ENCODE measurements at places on chromosomes 7 and 10.

DNA sequence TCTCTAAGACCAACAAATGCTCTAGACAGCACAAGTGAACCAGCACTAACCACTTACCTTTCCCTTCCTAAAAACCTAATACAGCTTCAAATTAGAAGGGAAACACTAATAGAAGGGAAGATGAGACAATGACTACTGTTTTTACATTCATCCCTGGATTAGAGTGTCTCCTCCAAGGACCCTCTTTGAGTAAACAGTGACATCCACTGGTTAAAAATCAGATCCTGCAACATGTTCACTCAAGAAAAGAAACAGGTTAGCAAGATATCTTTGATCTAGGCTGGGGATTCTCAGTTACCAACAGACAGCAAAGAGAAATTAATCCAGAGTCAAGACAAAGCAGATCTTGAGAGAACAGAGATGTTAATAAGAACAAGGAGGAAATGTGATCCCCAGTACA lies 177.7 kb upstream of the GHITM start:
- no peak for DNase-seq

DNA sequence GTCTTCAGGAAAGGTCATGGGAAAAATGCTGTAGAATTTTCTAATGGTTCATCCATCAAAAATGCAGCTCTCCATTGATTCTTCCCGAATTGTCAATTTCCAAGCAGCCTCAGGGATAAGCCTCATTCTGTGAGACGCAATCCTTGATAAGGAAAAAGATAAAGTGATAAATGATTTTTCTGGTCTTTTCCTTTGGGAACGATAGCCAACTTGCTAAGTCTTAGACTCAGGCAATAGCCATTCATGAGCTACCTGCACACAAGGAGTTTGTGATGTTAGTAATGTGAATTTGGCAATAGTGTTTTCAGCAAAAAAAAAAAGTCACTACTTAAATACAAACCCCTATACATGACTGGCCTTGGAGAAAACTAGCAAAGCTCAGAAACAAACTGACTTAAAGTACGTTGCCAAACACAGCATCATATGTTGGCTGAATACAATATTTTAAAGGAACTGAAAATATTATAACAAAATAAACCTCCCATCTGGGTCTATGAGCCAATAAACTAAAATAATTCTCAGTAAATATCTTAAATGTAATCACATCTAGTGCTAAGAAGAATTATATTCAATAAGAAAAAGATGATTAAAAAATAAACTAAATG lies 75.5 kb downstream of the KLF6 start:
- no peak for DNase-seq

- DNase-seq, result no peak
Observed at GRCh38 chr7:19982841-19983835, 209.7 kb upstream of the TMEM196 start.

DNA sequence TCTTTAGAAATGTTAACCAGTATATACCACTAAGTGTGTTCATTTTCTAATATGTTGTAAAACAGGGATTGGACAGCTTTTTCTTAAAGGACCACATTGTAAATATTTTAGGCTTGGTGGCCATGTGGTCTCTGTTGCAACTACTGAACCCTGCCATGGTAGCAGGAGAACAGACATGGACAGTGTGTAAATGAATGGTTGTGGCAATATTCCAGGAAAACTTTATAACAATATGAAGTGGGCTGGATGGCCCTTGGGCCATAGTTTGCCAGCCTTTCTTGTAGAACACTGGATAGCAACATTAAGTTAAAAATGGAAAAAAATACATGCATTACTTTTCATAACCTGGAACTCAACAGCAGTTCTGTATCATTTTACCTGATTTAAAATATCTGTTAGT lies 61.0 kb downstream of the SND1 start:
- no peak for DNase-seq

DNA sequence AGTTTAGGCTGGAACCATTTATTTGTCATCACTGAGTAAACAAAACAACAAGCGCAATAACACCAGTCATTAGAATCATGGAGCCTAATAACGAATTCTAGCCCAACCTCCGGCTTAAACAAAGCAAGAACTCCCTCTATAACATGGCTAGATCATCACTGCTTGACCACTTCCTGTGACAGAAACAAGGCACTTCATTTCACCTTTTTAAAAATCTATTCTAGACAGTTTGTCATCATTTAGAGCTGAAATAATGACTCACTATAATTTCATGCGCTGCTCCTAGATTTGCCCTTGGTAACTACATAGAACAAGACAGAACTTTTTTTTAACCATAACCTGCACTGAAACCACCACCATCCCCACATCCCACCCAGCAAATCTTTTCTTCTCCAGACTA lies 81.3 kb downstream of the OSBPL3 start:
- no peak for DNase-seq

GRCh38 chr10:29688230-29688661 lies 53.5 kb upstream of the SVIL start:
- DNase-seq, result peak; percentile 77

- no peak for DNase-seq
Observed at GRCh38 chr7:87471473-87471872, 4.0 kb downstream of the ABCB4 start.

- DNase-seq, result no peak
Observed at GRCh38 chr10:11161910-11162309, 144.2 kb downstream of the CELF2 start.

- DNase-seq, result no peak
Observed at GRCh38 chr7:151575410-151575809, 55.7 kb upstream of the RHEB start.

DNA sequence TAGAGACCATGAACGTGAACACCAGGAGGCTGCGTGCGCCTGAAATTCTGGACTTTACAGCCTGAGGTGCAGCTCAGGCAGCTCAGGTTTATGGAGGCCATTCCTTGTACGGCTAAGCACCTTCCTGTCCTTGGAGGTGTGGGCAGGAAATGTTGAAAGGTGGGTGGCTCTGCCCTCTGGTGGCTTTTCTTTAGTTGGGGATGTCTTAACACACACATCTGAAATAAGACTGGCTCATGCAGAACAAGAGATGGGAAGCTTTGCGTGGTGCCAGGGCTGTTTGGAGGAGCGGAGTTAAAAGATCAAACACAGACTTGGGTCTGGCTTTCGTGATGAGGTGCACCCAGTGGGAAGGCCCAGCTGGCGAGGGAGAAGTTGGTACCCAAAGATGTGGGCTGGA lies 64.1 kb downstream of the DOCK1 start:
- DNase-seq, result no peak

GRCh38 chr7:46534664-46535588 lies 613.9 kb upstream of the IGFBP3 start:
- DNase-seq, result peak; percentile 88

DNA sequence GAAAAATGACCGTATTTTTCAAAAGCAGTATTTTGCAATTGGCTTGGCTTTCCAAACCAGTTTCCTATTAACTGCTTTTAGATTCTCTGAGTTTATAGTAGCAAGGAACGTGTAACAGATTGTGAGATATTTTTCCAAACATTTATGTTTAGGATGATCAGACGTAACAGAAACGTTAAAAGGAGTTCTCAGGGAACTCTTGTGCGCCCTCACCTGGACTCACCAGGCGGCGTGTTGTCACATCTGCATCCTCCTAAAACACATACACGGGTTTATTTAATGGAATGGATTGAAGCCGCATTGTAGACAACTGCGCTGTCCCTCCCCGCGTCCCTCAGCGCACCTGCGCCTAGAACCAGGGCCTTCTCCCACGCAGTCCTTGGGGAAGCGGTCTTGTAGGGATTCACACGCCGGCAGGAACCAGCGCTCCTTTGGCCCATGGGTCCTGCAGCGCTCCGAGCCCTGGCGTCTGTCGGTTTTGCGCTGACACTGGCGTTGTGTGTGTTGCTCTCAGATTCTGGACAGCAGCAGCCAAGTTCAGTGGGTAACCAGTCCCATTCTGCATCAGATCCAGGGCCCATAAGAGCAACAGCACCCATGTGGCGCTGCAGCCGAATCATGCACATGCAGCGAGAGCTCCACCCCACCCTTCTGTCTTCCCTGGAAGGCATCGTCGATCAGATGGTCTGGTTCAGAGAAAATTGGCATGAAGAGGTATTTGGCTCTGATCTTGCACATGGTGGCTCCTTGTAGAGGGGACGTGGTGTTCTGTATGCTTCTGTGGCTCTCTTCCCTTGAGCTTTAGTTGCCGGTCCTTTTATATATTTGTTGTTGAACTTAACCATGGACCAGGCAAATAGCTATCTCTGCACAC lies 114.9 kb downstream of the TRRAP start:
- no peak for DNase-seq

- no peak for DNase-seq
Observed at GRCh38 chr7:27994639-27995038, 186.0 kb downstream of the JAZF1 start.

DNA sequence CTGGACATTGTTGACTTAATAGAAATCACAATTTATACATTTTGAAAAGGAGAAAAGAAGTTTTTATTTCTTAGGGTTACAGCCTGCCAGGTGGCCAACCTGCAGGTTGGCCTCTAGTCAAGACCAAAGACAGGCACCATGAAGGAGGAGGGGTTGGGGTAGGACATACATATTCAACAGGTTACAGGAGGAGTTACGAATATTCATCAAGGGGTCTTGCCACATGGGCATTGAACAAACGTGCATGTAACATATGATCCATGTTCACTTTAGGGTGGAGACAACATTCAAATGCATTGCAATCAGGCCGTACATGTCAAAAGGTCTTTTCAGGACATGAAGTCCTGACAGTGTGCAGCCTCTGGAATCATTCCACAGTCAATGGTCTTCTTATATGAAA lies 246.2 kb upstream of the AKR1E2 start:
- no peak for DNase-seq

DNA sequence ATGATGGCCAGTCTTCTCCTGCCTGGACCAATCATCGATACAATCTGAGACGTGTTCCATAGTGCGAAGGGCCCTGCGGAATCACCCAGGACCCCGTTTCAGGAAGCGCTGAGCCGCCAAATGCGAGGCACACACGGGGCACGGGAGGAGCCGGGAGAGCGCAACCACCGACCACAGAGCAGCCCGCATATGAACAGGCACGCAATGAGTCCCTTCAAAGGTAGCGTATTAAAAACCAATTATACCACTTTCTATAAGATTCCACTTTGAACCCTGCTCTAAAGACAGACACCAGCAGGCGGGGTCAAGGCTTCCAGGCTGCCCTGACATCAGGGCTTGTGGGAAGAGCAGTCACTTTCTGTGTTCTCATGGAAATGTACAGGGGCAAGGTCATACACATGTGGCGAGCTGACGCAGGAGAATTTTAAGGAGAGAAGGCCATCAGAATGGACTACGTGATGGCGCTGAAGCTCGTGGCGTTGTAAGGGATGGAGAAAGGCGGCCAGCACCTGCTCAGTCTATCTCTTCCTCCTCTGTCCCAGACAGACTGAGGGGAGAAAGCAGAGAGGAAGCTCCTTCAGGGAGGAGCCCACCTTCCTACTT lies 46.2 kb downstream of the AMZ1 start:
- DNase-seq, result no peak

DNA sequence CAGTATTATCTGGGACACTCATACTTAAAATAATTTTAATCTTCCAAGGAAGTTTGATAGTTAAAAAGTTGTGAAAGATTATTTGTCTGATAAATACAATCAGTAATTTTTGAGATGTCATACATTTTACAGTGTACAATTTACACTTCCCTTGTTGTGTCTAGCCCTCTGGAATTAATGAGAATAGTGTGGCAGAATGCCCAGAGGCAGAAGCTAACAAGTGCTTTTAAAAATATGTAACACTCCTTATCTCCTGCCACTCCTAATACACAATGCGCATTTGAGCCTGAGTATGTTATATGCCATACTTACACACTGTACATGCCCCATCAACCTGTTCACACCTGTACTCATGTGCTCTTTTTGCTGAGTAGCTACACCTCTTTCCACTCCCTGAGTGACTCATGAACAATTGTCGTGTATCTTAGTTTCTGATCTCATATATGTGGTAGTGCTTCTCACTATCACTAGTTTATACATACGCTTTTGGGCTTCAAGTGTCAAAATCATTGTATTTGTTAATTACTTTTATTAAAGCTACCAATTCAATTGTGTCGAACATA lies 106.9 kb upstream of the GNAI1 start:
- no peak for DNase-seq

DNA sequence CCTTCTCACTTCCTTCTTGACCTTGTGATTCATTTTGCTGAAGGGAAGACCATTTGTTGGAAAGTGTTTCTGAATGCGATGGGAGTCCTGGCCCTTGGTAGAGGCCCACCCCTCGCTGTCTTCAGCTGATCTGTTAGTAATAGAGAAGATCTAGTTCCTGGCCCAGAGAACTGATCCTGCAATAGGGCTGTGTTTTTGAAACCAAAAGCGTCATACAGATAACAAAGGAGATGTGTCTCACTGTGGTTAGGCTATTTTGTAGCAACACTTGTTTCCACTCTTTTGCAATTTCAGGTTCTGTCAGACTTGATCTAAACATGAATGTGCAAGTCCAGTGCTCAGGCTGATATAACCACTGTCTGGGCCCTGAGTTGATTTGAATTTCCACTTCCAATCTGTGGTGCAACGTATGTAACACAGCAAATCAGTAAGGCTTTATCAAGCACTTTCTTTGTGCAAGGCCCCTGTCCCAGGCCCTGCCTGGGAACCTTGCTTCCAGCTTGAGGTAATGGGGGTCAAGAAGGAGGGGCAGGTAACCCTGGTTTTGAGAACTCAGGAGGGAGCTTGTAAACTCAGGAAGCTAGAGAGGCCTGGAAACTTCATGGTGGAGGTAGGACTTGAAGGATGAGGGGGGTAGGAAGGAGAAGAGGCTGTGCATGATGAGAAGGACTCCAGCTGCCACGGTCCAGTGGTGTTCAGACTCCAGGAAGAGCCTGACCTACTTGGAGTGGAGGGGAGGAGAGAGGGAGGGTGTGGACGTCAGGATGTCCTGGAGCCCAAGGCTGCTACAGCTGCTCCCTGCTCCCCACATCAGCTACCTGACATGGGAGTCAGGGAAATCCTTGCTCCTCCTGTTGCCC lies 42.2 kb upstream of the SRGN start:
- no peak for DNase-seq

GRCh38 chr7:156635529-156636385 lies 4.8 kb upstream of the RNF32 start:
- DNase-seq, result no peak

DNA sequence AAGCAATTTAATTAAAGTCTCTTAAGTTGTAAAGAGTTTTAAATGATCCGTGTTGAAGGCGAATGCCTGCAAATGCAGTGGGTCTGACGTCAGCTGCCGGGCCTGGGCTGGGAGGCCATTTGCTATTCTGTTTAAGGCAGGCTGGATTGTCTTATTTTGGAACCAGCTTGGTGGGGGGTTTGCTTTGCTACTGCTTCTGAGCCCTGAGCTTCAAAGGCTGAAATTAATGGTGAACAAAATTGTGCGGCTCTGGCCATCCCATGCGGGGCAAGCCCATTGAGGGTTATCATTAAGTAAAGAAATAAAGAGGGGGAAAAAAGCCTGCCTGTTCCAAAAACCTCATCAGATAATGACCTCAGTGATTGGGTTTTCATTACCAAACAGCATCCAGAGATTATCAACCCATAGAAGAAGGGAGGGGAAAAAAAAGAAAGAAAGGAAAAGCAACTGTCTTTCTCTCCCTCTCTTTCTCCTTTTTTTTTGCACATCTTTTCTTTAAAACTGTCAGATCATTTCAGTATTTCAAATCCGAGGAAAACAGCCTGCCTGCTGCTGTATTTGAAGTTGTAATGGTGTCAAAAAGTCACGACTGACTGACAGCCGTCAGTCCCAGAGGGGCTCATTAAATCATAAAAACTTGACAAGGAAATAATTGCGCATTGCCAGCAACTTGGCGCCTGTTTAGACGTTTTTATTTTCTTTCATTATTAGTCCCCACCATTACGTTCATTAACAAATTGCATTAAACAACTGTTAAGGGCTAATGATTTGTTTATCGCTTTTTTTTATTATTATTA lies 131.9 kb upstream of the TCF7L2 start:
- no peak for DNase-seq

GRCh38 chr10:122140941-122141623 lies 130.0 kb upstream of the BTBD16 start:
- DNase-seq, result peak; percentile 97
